B cell (primary cell): ENCODE measurements at places on chromosomes 7 and 10. TPM values are rescaled to one million over a fixed set of nuclear protein-coding genes. Genes with fewer than 3 reads are reported as not detected.
A peak's percentile ranks its signal among the peaks of the same experiment; 100 is the strongest.

DNA sequence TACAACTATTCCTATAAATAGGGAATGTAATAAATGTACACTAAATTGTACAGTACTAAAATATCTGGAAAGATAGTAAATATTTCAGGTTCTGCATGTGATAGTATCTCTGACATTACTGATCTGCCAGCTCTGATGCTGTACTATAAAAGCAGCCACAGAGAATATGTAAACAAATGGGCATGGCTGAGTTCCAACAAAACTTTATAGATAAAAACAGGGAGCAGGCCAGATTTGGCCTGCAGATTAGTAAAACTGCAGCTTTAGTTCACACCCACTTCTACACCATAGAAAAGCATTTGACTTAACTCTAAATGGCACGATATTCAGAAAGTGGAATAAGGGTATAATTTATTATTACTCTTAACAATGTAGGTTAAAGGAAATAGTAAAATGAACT lies 18.8 kb upstream of the TLL2 start:
- no peak for DNase-seq

GRCh38 chr7:18975276-18975675 lies 142.2 kb downstream of the TWIST1 start:
- no peak for DNase-seq

- DNase-seq, result peak; percentile 48
These were observed 635 bp downstream of the ZNF12 start for GRCh38 chr7:6705959-6706665.

DNA sequence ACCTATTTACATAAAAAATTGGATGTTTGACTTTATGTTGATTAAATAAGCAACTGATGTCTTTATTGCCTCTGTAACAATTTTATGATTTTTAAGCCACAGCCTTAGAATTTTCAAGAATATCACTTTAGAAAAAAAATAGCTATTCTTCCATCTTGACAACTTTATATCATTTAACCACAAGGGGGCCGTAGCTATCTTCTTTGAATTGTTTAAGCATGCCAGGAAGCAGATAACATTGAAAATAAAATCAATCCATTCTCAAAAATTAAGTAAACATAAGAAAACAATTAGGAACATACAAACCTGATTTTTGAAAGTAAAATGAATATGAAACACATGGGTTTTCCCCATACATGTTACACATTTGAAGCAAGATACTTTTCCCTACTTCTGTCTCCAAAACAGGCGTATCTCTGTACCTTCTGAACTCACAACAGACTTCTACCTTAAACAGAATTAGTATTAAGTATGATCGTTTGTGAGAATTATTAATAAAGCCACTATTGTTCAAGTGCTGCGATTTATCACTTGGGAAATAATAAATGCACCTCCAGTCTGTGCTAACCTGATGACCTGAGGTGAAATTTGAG lies 209.0 kb downstream of the CACNA2D1 start:
- no peak for DNase-seq

DNA sequence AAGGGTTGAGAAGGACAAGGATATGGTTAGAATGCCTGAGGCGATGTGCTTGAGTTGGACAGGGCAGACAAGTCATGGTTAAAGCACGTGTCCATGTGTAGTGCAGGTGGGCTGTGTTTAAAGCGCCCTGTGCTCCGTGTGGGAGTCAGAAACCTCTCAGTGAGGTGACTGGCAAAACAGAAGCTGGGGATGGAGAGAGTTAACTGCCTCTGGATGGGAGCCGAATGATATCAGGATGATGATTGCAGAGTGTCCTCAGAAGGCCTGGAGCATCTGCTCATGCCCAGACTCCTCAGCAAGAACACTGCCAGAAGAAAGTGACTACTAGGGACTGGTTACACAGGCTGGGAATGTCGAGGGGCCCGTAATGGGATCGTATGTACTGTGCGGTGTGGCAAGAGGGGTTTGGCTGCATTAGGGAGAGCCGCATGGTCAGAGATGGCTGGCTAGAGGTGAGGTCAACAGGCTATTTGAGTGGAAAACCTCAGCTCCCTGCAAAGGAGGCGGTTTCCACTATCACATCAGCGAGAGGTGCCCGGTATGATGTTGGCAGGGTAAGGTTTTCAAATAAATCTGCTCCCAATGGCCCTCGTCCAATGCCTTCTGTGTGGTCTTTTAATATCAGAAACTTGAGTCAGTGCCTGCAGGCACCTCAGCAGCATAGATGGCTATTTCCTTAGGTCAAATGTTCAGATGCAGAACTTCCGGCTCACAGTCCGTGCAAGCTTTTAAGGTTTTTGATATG lies 26.1 kb upstream of the MRC1 start:
- DNase-seq, result no peak

GRCh38 chr7:44681645-44682044 lies 67.0 kb upstream of the ZMIZ2 start:
- DNase-seq, result no peak

GRCh38 chr7:11910253-11910652 lies 78.3 kb upstream of the THSD7A start:
- no peak for DNase-seq

- peak; percentile 88 for DNase-seq
These were observed 79.1 kb upstream of the MPP7 start for GRCh38 chr10:28381903-28382347.

Gene PLEKHA8
- 10.5 and 11.8 TPM in 2 replicates for total RNA-seq

Gene MOGAT3
- total RNA-seq, result not detected in 2 replicates

Gene NEUROD6
- not detected in 2 replicates for total RNA-seq
